Astrocyte (in vitro differentiated cells and primary cell): ENCODE measurements at places on chromosomes 2 and 18.

- peak; percentile 40 for DNase-seq
Measured at GRCh38 chr18:2441544-2441943, 129.8 kb downstream of the METTL4 start.

DNA sequence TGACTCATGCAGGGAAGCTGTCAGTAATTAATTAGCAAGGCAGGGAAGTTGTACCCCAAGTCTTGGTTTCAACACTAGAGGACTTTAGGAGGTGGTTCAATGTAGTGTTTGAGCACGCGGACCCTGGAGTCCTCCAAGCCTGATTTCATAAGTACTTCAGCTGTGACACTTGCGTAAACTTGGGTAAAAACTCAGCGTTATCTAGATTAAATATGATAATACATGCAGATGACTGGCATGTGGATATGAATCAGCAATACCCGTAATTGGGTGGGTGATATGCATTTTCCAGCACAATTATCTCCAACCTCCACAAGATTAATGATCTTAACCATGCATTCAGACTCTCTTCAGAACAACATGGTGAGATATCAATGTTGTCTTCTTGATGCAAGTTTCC is 5.2 kb downstream of the UGT1A7 start:
- peak; percentile 41 for DNase-seq

DNA sequence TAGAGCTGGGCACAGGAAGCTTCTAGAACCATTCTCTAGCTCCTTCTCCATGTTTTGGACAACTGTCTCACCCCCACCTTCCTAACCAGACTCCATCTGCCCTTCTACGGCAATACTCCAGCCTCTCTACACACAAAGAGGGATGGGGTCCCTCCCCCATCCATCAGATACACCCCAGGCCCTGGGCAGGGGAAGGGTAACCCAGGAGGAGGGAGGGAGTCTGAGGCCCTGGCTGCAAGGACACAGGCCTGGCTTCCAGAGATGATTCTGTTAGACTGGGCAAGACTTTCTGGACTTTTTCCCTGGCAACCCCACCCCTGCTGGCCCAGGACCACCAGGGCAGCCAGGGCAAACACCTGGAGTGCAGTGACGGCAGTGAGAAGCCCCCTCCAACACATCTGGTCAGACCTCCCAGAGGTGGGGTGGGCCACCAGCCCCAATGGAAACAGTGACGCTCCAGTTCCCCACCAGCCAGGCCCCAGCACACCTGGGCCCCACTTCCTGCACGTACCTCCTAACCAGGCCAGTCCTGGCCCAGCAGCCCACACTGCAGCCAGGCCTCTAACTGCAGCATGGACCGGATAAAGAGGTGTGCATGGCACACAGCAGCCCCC is 6.5 kb downstream of the CYP26B1 start:
- DNase-seq: no peak

- no peak for DNase-seq
Measured at GRCh38 chr2:60400462-60401246, 152.8 kb downstream of the BCL11A start.

DNA sequence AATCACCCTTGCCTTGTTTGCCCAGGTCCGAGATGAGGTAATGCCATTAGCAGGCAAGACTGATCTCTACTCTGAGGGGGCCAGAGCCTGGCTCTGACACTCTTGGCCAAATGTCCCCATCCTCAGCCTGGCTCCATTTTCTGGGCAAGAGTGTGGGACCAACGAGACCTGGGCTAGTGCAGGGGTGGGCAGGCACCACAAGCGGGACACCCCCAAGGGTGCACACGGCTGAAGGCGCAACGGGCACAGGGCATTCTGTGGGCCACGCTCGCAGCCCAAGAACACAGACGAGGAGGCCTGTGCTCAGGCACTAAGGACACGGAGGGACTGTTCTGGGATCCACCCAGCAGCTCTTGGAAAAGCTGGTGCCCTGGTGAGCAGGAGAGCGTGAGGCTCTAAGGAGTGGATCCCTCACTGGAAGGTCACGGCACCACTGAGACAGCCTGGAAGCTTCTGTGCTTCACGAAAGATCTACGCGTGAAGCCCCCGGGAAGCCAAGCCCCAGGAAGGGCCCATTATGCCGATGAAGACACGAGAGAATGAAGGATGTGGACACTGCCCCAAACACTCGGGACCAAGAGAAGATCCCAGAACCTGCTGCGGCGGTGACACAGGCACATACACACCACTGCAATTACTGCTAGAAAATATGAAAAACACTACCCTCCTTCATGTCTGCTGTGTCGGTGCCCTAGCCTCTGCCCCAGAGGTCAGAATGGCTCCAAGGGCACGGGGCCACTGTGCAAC is 138.2 kb downstream of the HDAC4 start:
- DNase-seq: no peak

GRCh38 chr2:170836027-170836426 is 19.3 kb downstream of the GAD1 start:
- no peak for DNase-seq

DNA sequence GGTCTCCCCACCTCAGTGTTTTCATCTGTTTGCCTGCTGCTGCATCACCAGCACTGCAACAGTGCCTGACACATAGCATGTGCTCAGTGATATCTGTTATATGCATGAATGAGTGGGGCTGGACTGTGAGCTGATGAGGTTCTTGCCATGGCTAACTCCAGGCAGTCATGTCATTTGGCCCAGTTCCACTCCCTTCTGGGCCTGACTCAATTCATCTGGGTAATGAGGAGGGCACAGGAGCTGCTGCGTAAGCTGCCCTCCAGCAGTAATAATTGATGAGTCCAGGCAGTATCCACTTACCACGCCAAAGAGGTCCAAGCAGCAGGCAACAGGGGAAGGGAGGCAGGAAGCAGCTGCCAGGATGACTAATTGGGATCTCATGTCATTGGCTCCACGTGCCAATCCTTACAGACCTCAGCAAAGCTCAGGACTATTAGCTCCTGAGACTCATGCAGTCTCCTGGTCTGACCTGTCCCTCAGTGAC is 34.1 kb upstream of the MAT2A start:
- DNase-seq: peak; percentile 97
